Myocyte (in vitro differentiated cells): ENCODE measurements at places on chromosomes 2 and 18. TPM values are rescaled to one million over a fixed set of nuclear protein-coding genes. Genes with fewer than 3 reads are reported as not detected.

SLC23A3 gene
- total RNA-seq: 0.26 TPM in 1 of 2 replicates, not detected in the other

- DNase-seq: no peak
These were observed 83.3 kb downstream of the PTGR3 start for GRCh38 chr18:75125382-75126331.

GRCh38 chr2:66602341-66602740, 167.4 kb downstream of the MEIS1 start:
- no peak for DNase-seq

GRCh38 chr2:207251022-207251421, 85.3 kb upstream of the KLF7 start:
- DNase-seq: no peak

DNA sequence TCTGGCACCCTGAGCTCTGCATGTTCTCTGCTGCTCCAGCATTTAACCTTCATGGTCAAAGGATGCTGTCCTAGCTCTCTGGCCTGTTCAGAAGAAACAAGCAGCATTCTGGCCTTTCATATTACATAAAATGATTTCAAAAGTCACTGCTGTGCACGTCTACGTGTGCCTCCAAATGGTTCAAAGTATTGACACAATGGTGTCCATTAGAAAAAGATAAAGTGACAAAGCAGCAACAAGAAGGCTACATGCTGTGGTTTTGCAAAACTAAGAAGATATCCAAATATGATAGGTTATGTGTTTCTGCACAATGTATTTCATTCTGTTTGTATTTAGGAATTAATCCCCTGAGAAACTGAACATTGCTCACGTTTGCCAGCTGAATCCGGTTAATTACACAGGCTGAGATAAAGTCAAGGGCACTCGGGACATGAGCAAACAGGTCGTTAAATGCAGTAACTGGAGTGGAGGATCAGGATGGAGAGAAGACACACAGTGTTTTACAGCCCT, 258.5 kb downstream of the DOK6 start:
- DNase-seq: no peak
